NCI-H146 (cell line): ENCODE measurements at places on chromosomes 5 and 9.

- DNase-seq = no peak
Measured at GRCh38 chr9:92950359-92950955, 3.1 kb downstream of the FGD3 start.

DNA sequence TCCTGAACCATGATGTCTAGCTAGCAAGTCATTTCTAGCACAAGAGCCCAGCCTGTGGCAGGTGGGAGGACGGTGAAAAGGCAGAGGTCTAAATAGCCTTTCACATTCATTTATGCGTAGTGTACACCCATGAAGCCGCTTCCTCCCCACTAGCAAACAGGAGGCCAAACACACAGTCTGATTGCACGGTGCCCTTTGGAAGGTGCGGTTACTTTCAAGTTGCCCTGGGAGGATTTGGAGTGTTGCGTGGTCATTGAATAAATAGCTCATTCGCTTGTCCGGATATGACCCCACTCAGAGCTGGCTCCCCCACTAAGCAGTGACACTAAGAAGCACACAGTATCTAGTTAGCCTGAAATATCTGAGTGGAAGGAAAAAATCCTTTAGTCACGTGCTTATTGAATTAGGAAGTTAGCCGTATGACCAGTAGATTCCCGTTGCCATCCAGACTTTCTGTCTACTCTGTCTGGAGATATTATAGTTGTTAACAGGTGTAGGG, 664 bp upstream of the ARSB start:
- DNase-seq = peak; percentile 63

GRCh38 chr5:77028631-77029375, 1.4 kb upstream of the AGGF1 start:
- no peak for DNase-seq

DNA sequence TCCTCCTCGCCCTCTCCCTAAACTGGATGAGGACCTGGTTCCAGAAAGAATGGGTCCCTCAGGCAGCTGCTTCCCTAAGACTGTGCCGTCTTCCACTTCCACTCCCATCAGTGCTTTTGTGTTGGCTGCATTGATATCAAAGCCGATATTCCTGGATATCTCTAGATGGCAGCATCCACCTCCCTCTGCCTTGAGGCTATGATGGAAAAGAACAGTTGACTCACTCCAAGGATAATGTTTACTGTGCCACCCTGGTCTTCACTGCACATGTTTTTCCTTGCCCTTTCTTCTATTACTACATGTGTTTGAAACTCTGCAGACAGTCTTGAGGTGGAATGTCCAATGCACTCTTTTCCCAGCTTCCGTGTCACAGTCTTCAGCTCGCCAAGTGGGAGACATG, 211.6 kb downstream of the MAST4 start:
- peak; percentile 44 for DNase-seq

DNA sequence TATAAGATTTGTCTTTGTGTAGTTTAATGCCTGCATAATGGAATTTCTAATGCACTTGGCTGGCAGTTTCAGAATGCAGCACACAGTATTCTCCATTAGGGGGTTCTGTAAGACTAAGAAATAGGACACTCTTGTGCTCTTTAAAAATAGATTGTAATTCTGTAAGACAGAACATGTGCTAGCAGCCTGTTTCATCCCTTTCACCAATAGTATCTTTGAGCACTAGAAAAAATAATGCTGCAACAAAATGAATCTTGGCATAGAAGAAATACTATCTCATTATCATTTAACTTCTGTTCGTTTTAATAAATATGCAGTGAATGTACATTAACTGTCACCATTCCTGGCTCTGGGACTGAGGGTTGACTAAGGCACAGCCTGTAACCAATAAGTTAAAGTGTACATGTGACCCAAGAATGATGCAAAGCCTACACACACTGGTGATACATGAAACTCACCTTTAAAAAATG, 23.8 kb upstream of the ZNF622 start:
- peak; percentile 26 for DNase-seq

- DNase-seq = no peak
Measured at GRCh38 chr5:114419067-114419388, 57.2 kb downstream of the KCNN2 start.

- no peak for DNase-seq
Measured at GRCh38 chr5:106523852-106524251, 1146.9 kb downstream of the EFNA5 start.

- no peak for DNase-seq
Measured at GRCh38 chr5:61275841-61276240, 56.2 kb upstream of the ZSWIM6 start.

GRCh38 chr5:168724227-168724626, 145.1 kb upstream of the PANK3 start:
- DNase-seq = no peak

DNA sequence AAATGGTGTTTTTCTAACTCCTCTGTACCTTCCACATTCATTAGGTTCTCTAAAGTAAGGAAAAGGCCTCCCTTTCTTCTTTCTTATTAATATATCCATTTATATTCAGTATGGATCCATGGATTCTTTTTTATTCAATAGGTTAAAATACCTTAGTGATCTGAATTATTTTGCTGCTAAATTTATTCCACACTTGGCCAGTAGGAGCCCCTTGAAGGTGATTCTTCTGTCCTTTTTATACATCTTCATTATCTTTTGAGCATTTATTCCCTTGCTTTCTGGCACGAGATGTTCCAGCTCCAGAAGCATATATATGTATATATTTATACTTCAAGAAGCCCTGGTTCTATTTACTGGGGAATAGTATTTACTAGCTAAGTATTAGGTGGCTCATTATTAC, 311.8 kb upstream of the SGCD start:
- DNase-seq = no peak
